ENCODE measurements at places on chromosomes 16 and 17.

DNA sequence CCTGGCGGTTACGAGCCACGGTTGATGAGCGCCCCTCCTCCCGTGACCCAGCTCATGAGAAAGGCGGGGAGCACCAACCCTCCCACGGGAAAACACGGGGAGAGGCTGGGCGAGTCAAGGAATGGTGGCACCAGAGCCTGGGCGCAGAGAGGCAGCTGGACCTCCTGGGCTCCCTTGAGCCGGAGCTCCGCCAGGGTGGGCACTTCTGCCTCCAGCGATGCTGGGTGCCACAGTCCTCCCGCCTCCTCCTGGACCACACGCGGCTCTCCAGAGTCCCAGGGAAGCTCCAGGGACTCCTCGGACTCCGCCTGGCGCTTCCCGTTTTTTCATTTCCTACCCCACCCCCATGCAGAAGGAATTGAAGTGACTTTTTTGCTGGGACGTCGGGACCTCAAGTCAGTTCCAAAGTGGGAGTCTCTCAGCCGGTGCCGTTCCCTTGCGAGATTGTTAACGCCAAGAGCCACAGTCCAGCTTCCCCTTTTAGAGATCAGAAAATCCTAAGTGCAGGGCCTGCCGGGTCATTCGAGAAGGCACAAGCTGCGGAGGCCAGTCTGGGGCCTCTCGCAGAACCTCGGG is 6.6 kb upstream of the CBX8 start:
- no peak for DNase-seq

DNA sequence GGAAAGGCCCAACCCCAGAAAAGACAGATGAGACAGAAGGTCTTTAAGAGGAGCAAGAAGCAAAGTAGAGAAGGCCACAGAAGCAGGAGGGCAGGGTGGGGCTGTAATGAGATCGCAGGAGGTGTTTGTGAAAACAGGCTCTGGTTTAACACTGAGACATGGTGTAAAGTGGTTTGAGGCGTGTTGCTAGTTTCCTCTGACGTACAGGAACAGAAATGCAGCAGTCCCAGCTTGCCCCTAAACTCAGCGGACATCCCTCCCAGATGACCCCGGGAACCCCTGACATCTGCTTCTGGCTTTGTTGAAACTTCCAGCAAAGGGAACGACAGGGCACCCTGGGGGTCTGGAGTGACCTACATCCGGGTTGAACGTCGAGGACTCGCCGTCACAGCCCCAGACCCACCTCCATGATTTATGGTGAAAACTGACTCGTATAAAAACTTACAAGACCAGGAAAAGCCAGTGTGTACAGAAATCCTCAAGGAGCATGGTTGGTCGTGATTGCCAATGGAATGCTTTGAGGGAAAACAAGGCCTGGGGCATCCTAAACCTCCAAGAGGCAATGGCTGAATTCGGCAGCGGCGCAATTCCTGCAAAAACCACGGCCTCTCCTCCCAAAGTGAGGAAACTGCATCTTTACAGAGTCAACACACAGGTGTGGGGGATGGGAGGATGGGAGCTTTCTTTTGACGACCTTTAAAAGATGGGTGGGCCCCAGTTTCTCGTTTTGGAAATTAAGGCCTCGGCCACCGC is 25.8 kb downstream of the LITAF start:
- peak; percentile 84 for DNase-seq

GRCh38 chr17:82021107-82021899 is 1.4 kb downstream of the CENPX start:
- DNase-seq = peak; percentile 55

DNA sequence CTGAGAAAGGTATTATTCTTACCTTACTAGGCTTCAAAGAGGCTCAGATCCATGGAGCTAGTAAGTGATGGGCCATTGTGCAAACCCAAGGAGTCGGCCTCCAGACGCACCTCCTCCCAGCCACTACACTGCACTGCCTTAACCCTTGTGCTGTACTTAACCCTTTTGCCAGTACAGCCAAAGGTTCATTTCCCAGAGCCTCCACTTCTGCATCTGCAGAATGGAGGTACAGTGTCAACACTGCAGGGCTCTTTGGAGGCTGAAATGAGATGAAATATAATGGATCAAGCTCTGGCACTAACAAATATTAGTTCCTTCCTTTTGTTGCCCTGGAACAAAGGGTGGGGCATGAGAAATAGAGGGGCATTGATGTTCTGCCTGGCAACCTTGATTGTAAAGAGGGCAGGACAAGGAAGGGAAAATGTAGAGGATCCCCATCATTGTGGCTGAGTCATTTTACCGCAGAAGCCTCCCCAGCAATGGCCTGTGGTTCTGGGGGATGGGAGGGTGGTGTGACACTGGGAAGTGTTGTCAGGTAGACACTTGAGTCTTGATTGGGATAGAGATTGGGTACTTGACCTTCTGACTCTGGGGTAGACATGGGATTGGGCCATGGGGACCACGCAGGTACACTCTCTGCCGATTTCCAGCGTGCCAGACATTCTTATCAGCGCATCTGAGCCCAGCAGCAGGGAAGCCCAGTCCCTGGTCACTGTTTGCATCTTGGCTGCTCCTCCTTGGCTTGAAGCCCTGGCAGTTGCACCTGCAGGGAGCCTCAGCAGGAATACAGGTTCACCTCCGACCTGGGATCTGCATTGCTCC is 84.0 kb downstream of the MSI2 start:
- no peak for DNase-seq
